ENCODE measurements at places on chromosomes 1 and 21.

DNA sequence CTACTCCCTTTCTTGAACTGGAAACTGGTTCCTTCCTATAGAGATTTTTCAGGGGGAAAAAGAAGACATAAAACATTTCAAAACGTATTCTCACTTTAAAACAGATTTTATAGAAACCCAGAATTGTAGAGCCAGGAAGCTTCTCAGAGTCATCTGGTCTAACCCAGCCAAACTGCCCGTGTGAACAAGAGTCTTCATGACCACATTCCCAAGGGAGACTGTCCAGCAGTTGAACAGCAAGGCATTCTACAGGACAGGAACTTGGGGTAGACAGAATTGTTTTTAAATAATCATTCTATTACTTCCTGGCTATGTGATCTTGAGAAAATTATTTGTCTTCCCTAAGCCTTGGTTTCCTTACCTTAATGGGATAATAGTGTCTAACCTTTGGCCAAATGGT, 163.5 kb upstream of the IVNS1ABP start:
- DNase-seq: no peak

GRCh38 chr1:185074307-185074706, 28.9 kb downstream of the RNF2 start:
- no peak for DNase-seq

DNA sequence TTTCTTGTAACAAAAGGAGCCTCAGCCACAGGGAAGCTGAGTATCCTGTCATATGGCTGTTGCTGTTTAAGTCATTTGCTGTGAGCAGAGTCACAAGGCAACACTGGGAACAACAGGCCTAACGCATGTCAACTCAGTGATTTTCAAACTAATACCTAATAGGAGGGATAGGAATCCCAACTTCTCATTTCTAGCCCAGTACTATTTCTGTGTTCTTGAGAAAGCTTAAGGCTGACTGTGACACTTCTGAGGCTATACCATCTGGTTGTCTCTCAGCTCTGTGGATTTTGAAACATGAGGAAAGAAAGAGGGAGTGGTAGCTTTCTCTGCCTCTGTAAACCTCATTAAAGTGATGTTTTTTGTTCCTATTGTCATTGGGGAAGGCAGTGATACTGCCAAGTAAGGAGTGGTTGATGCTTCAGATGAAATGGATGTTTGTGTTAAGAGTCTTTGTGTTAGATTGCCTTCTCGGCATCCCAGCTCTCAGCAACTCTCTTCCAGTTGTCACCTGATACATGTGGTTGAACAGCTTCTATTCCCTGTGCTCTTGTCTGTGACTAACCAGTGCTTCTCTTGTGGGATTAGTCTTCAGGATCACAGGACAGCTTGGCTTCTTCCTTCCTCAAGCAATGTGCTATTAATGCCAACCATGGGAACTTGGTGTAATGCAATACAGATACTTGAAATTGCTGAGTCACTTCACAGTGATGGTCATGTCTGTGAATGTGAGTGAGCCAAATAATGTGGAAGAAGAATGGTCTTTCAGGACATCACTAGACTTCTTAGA, 166.8 kb upstream of the IVNS1ABP start:
- no peak for DNase-seq

GRCh38 chr1:78619446-78619802, 824 bp upstream of the IFI44L start:
- no peak for DNase-seq

DNA sequence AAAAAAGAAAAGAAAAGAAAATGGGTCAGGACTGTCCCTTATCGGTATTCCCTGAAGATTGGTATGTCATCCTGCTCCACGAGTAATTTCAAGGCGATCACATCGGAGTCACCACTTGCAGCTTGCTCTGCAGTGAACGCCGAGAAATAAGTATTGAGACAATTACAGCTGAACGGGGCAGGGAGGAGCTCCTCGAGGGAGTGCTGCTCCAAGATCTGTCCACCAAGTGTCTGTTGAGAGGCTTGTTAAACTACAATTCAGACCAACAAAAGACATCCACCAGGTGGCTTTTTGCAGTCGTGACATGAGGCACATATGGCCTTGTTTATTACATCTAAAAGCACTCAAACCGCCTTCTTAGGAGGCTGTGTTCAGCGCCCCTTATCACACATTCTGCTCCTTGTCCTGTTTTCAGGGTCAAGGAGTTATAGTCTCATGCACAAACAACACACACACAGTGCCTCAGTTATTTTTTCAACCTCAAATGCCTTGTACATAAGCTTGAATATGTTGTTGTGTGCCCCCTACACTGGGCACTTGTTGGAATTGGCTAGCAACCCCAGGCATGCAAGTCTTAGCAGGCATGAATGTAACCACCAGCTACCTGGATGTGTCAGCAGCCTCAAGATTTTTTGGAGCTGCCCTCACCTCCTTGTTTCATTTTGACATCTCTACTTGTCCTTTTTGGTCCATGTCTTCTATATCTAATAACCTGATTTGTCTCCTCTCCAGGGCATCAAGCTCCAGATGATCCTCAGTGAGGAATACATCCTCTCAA, 13.0 kb upstream of the CD48 start:
- no peak for DNase-seq

- no peak for DNase-seq
Observed at GRCh38 chr1:221117133-221117532, 237.9 kb downstream of the HLX start.

DNA sequence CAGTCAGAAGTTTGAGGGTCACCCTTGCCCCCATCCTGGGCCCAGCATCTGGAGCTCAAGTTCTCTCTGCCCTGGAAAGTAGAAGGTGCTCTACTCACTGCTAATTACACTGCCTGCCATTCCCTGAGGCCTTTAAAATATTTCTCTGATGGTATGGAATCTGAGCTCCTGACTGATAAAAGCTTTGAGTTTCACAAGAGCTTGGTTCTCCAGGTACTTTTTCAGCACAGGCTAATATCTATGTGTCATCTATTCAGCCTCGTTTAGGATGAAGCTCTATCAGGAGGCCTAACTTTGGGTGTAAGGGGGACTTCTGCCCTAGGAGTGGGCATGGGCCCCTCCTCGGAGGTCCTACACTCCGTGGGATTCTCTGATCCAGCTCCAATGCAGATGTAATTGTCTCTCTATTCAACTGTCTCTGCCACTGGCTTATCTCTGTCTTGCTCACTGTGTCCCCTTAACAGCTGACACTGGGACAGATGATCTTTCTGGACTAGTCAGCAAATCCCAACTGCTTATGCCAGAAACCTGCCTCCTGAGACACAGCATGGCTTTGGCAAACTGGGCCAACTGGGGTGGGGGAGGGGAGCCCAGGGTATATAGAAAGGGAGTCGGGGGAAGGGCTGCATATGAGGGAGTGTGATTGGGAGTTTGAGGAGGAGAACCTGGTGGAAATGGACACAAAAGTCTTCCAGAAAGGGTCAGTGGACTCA, 104.2 kb upstream of the GADD45A start:
- DNase-seq: no peak

DNA sequence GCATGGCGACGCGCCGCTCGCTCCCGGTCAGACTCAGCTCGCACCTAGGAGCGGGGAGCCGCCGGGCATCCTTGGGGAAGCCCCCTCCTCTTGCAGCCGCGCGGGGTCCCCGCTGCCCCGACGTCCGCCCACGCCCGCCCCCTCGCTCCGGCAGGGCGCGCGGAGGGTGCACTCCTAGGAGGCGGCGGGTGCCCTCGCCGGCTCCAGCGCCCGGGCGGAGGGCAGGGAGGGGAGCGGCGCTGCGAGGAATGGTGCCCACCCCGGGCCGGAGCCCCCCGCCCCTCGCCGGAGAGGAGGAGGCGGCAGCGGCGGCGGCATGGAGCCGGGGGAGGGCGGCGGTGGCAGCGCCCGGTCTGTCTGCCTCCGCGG, 488 bp downstream of the FAM78B start:
- no peak for DNase-seq

- no peak for DNase-seq
Observed at GRCh38 chr1:147109041-147109440, 63.2 kb downstream of the PRKAB2 start.

DNA sequence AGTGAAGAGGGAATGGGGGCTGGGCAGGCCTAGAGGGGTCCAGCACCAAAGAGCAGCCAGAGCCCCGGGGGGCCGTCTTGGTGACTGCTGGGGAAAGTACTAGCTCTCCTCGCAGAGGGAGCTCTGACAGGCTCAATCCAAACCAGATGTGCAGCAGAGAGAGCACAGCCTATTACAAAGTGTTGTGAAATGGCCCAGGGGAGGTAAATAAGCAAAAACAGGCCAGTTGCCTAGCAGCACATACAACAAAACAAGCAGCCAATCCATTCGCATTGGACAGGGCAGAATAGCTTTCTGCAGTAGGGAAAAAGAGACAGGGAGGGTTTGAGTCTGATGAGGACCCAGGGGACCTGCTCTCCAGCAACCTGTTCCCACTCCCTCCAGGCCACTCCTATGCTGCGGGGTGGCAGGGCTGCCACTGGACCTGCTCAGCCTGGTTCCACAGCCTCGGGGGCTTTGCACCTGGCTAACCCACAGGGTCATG, 239.6 kb upstream of the FGGY start:
- DNase-seq: no peak

DNA sequence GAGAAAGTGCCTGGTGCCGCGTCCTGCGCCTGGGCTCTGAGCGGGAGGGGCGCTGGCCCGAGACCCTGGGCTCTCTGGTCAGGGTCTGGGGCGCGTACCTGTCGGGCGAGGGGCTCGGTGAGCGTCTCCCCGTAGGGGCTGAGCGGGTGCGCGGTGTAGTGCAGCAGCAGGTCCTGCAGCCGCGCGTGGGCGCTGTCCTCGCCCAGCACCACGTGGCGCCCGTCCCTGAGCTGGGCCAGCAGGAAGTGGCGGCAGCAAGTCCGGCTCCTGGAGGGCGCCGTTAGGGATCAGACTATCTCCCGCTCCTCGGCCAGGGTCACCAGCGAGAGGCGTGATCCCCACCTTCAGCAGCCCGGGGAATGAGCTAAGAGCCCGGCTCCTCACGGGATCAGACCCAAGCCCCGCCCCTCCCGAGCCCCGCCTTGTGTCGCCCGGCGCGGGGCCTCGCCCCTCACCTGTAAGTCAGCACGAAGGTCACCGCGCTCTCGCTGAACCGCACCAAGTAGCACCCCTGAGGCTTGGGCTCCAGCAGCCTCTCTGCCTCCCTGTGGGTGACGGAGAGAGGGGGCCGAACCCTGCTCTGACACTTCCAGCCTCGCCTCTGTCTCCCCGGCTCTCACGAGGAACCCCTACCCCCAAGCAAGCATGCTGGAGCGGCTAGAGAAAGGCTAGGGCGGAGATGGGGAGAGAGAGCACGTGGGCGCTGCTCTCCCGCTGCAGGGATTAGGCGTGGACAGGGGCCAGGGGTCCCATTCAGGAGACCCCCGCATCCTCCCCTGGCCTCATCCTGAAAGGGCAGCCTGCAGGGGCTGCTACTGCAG, 2.7 kb downstream of the SH2D2A start:
- peak; percentile 77 for DNase-seq

- no peak for DNase-seq
Observed at GRCh38 chr1:172095846-172096245, 254.5 kb downstream of the DNM3 start.

GRCh38 chr1:18740617-18741016, 110.0 kb downstream of the PAX7 start:
- DNase-seq: no peak

DNA sequence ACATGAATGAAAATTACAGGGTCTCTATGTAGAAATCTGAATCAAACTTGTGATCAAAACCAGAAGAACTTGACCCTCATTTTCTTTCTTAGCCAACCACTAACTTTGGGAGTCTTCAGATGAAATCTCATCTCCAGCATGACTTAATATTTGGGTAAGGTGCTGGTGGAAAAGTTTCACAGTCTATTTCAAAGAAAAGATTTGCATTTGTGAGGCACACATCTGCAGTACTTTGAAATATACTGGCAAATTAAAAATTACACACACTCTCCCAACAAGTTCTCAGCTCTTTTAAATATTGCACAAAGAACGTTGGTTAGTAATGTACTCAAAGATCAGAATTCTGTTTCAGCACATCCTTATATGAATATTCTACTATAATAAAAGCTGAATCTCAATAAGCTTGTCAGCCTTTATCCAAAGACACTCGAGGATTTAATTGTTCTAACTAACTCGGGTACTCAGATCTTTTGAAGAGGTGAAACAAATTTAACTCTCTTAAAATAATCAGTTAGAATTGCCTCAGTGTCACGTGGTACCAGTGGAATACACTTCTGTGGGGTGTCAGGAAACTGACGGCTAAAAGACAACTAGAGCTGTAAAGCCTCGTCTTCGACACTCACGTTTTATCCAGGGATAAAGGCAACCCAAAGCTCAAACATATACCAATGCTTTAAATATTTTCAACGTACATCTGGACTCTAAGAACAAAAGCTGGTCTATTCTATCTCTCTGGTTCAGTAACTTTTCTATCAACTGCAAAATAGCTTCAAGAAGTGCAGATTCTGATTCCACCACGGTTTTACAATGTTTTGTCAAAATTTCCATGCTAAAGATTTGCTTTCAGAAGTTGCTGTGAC, 19.0 kb downstream of the SAMSN1 start:
- DNase-seq: no peak

DNA sequence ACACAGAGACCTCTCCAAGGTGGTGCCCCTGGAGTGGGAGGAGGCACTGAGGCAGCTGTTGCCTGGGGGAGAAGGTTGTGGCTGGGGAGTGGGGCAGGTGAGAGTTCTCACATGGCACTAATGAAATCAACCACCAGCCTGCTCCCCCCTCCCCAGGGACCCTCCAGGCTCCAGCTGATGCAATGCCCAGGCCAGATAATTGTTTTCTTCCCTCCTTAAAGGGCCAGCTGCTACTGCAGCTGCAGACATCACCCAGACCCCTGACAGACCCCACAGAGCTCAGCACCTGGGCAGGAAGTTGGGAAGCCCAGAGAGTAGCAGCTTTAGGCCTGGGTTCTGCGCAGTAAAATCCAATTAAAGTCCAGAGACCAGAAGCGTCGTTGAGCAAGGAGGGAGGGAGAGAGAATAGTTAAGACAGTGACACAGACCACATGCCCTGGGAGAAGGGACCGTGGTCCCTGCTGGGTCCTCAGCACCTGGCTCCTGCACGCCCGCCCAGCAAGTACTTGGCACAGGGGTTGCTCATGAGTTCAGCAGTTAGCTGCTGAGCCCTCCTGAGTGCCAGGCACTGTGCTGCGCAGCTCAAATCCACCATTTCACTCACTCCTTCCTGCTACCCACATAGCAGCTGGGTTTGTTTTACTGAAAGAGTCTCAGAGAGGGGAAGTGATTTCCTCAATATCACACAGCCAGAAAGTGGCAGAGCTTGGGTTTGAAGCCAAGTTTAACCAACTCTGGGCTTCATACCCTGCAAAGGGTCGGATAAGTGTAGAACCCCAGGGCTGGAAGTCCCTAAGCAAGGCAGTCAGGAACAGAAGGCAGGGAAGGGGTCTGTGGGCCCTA, 1.9 kb downstream of the RIMS3 start:
- no peak for DNase-seq

- DNase-seq: no peak
Observed at GRCh38 chr21:44482581-44483287, 27.4 kb downstream of the LRRC3 start.

DNA sequence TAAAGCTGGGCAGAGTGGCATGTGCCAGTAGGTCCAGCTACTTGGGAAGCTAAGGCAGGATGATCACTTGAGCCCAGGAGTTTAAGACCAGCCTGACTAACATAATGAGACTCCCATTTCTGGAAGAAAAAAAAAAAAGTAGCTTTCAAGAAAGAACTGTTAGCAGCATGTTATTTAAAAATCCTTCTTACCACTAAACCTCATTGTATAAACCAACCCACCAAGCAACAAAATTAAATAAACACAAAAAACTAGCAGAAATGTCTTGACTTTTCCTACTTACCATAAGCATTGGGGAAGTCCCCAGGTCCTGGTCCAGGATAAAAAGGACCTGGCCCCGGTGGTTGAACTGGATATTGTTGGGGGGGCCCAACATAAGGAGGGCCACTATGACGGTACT, 192.9 kb upstream of the HP1BP3 start:
- no peak for DNase-seq
